Activated B cell treated with CpG ODN at 0.5 μM for 24 hours (primary cell): ENCODE measurements at places on chromosomes 1 and 21. TPM values are rescaled to one million over a fixed set of nuclear protein-coding genes. Genes with fewer than 3 reads are reported as not detected.

Gene RGS13
- total RNA-seq: 0.49 and 0.60 TPM in 2 replicates

DNA sequence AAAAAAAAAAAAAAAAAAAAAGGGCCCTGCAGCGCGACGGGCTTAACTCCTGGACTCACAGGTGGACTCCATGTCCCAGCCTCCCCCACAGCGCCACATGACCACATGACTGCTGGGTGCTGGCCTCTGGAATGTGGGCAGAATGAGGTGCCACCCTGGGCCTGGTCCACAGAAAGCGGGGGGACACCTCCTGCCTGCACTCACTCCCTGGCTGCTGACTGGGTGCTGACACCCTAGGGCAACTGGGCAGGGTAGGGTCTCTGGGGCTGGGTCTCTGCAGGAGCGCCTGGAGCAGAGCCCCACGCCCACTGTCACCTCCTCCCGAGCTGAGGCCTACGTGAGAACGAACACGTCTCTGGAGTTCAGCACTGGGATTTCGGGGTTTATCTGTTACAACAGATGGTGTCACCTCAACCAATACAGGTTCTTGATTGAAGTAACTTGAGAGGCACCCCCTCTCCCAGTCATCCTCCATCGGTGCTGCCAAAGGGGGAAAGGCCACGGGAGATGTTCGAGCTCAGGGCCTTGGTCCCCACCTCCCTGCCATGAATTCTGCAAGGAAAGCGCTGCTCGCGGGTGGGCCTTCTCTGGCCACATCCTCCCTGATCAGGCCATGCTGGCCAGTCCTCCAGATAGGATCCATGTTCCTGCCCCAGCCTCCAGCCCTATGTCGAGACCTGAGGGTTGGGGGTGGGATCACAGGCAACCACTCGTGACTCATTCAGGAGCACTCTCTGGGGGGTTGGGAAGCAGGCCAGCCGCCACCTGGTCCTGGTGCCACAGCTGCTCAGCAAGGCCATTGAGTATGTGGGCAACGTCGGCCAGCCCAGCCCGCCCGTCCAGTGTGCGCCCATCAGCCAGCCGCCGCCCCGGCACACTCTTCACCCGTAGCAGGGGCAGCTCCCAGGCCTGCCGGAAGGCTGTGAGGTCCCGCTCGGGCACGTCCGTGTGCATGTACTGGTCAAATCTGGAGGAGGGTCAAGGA lies 5.4 kb downstream of the CPLANE2 start:
- peaks cover 5% of the 10 kb centered on the region for H3K27me3 ChIP-seq
- no peak overlapping the region for H3K4me3 ChIP-seq
- peaks cover 18% of the 10 kb centered on the region for H3K4me1 ChIP-seq
- DNase-seq: no peak

DNA sequence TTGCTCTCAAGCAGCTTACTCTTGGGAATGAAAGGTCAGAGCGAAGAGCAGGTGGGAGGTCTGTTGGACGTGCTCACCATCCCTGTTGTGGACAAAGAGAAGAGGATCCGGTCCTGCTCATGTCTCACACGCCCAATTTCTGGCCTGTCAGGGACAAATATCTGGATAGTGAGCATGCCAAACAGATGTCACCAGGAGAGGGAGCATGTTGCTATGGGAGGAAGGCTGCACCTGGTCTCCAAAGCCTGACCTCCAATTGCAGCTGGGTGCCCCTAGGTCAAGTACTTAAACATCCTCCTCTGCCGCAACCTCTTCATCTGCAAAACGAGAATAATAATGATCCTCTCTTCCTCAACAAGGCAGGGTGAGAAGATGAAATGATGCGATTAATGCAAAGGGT lies 53.4 kb downstream of the DMRTA2 start:
- H3K27ac ChIP-seq: no peak overlapping the region
- H3K27me3 ChIP-seq: peaks cover 25% of the 10 kb centered on the region
- no peak for DNase-seq
- H3K36me3 ChIP-seq: no peaks in the 10 kb centered on the region
- H3K4me3 ChIP-seq: no peak overlapping the region

DNA sequence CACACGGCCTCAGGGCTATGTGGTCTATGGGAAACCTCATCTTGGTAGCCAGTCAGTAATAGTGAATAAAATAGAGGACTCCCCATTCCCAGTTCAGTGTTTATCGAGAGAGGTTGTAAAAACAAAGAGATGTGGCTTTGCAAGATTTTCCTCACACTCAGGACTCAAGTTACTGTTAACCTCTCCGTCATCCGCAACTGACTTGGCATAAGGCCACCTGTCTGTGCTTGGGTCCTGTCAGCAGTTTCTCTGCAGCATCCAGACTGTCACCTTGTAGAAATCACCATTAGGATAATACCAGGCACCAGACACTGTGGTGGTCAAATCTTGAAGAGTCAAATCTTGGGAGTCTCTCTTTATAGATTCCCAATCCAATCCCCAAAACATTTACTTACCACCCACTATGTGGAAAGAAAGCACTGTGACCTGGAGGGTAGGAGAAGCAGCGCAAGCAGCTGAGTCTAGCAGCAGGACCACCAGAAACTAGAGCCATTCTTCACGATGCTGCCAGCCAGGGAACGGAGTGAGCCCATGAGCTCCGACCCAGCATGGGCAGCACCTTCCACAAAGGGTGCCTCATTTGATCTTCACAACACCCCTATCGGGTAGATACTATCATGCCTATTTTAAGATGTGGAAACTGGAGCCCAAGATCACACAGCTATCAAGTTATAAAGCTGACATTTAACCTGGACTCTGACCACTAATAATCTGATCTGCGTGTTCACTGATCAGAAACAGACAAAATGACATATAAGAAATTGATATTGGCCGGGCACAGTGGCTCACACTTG lies 5.6 kb upstream of the GPR25 start:
- H3K4me3 ChIP-seq: no peak overlapping the region
- H3K27me3 ChIP-seq: no peaks in the 10 kb centered on the region
- H3K27ac ChIP-seq: peak overlapping the region; percentile 35

GRCh38 chr1:199122532-199123311 lies 483.9 kb downstream of the PTPRC start:
- H3K4me3 ChIP-seq: no peak overlapping the region
- H3K27ac ChIP-seq: no peak overlapping the region
- no peaks in the 10 kb centered on the region for H3K36me3 ChIP-seq
- H3K27me3 ChIP-seq: no peaks in the 10 kb centered on the region

DNA sequence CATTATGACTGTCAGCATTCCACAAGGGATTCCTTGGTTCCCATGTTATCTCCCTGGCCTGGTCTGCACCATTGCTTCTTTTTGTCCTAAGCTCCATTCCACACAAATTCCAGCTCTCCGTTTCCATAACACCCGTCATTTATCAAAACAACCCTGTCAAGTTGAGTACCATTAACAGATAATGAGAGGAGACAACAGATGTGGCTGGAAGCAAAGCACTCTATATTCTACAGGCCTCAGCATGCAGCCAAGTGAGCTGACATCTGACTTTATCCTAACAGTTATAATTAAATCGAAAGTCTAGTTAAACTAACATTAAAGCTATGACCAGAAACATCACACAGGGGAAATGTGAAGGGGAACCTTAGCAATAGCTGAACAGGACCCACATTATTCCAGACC lies 110.4 kb downstream of the RERE start:
- H3K36me3 ChIP-seq: no peaks in the 10 kb centered on the region
- H3K27ac ChIP-seq: peak overlapping the region; percentile 42
- peaks cover 41% of the 10 kb centered on the region for H3K4me1 ChIP-seq
- H3K27me3 ChIP-seq: no peaks in the 10 kb centered on the region
- H3K4me3 ChIP-seq: no peak overlapping the region

DNA sequence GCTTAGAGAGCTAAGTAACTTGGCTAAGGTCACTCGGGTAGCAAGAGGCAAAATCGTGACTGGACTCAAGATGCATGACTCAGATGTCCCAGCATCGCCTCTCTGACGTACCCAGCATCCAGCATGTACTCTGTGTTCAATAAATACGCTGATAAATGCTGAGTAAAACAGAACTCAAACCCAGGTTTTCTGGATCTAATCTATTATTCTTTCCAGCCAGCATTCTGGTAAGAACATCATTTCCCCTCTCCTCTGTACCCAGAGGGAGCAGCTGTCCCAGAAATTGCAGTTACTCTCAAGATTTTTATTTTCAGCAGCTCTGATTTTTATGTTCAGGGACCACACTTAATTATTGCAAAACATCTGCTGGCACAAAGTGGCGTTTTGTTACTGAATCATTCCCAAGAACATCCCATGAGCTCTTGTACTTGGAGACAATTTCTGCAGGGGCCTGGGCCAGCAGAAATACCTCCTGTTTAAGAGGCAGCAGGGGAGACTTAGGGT lies 249.0 kb downstream of the PRDM2 start:
- no peaks in the 10 kb centered on the region for H3K36me3 ChIP-seq
- H3K4me3 ChIP-seq: no peak overlapping the region
- H3K4me1 ChIP-seq: no peaks in the 10 kb centered on the region
- DNase-seq: no peak

GRCh38 chr1:175162955-175163354 lies 29.6 kb downstream of the KIAA0040 start:
- H3K36me3 ChIP-seq: peaks cover 98% of the 10 kb centered on the region
- peaks cover 12% of the 10 kb centered on the region for H3K4me1 ChIP-seq
- no peaks in the 10 kb centered on the region for H3K27me3 ChIP-seq
- no peak overlapping the region for H3K4me3 ChIP-seq

- H3K4me3 ChIP-seq: no peak overlapping the region
- no peaks in the 10 kb centered on the region for H3K36me3 ChIP-seq
- no peak overlapping the region for H3K27ac ChIP-seq
- DNase-seq: no peak
These were observed 61.3 kb downstream of the PRDM16 start for GRCh38 chr1:3130268-3130667.

DNA sequence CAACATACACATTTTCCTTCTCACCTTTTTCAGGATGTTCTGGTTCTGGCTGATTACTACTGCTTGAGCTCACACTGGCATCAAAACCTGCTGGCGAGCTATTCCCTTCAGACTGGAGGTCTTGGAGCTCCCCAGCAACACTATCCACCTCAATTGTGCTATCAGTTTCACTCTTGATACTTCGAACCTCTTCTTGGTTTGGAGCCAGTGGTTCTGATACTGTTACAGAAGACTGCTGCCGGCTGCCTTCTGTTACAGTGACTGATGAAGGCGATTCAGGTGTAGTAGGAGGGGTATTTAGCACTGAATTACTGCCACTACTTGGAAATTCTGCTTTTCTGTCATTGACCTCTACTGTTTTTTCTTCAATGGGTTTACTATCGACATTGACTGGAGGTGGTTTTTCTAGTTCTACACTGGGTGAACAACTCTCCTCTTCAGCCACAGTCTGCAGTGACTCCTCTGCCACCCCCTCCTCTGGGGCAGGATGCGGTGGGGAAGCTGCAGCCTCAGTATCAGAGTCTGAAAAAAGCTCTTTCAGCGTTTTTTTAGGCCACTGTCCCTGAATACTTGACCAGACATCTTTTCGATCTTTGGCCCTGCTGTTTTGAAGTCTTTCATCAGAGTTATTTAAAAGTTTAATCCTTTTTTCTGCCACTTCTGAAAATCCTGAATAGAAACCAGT lies 20.7 kb upstream of the RBM34 start:
- no peak overlapping the region for H3K4me3 ChIP-seq
- peaks cover 59% of the 10 kb centered on the region for H3K36me3 ChIP-seq
- no peaks in the 10 kb centered on the region for H3K4me1 ChIP-seq
- no peak overlapping the region for H3K27ac ChIP-seq
- H3K27me3 ChIP-seq: no peaks in the 10 kb centered on the region
- DNase-seq: no peak

Gene ASPM
- total RNA-seq: 0.46 and 0.69 TPM in 2 replicates

DNA sequence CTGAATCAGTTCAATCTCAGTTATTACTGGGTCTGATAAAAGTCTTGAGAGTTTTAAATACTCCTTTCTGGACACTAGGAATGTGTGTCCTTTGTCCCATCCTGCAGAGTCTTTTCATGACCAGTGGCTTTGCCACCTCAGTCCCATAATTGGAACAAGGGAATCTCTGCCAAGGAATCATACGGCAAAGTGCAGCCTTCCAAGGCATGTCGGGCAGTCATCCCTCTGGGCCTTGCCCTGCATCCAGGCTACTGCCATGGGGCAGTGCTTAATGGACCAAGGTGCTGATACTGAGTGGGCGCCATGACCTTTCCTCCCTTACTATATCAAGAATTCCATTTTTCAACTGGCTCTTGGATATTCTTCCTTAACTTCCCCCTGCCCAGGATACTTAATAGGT lies 195.3 kb downstream of the ZC3H11B start:
- H3K27me3 ChIP-seq: peaks cover 2% of the 10 kb centered on the region
- no peak overlapping the region for H3K4me3 ChIP-seq
- no peak overlapping the region for H3K27ac ChIP-seq
- H3K36me3 ChIP-seq: no peaks in the 10 kb centered on the region

Gene CSF3R
- total RNA-seq: 0.12 TPM in 1 of 2 replicates, not detected in the other

- H3K27me3 ChIP-seq: peaks cover 3% of the 10 kb centered on the region
- H3K27ac ChIP-seq: no peak within 1 kb of the TSS
- peak within 1 kb of the TSS; percentile 80 for H3K4me3 ChIP-seq
- H3K4me1 ChIP-seq: peaks cover 45% of the 10 kb centered on the region
- H3K36me3 ChIP-seq: no peaks in the 10 kb centered on the region
These were observed at the start of gene ADGRB2 for GRCh38 chr1:31764312-31765040. ADGRB2 (minus strand) TSS chr1:31764340; CDS start chr1:31757221, 7,119 bp downstream.

Gene TSPEAR
- total RNA-seq: not detected in 2 replicates

Gene KCNJ15
- not detected in 2 replicates for total RNA-seq

- no peak overlapping the region for H3K4me3 ChIP-seq
- DNase-seq: no peak
- H3K27ac ChIP-seq: no peak overlapping the region
- H3K36me3 ChIP-seq: no peaks in the 10 kb centered on the region
- no peaks in the 10 kb centered on the region for H3K4me1 ChIP-seq
- peaks cover 21% of the 10 kb centered on the region for H3K27me3 ChIP-seq
These were observed 738 bp downstream of the CAMK1G start for GRCh38 chr1:209584231-209584672.

DNA sequence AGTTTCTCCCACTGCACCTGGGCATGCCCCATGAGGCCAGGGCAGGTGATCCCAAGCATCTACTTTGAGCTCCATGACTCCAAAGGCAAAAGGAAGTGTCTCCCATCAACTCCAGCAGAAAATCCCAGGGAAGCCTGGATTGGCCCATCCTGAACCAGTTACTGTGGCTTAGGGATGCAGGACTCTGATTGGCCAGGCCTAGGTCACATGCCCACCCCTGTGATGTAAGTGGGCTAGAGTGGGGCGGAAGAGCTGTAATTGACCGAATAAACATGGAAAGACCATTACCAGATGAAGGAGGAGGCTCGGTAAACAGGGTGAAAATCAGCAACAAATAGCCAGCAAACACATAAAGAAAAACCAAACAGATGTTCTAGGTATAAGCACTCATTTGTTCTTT lies 45.2 kb downstream of the MATN1 start:
- H3K27ac ChIP-seq: no peak overlapping the region
- DNase-seq: no peak
- H3K27me3 ChIP-seq: peaks cover 35% of the 10 kb centered on the region
- no peak overlapping the region for H3K4me3 ChIP-seq
- no peaks in the 10 kb centered on the region for H3K36me3 ChIP-seq

Gene LMOD1
- not detected in 2 replicates for total RNA-seq

- H3K27ac ChIP-seq: no peak overlapping the region
- no peaks in the 10 kb centered on the region for H3K36me3 ChIP-seq
- no peak for DNase-seq
- H3K27me3 ChIP-seq: peaks cover 8% of the 10 kb centered on the region
- H3K4me3 ChIP-seq: no peak overlapping the region
These were observed 360.4 kb upstream of the NR5A2 start for GRCh38 chr1:199667089-199667488.
